Bone marrow (tissue), 2 donors: ENCODE measurements at places on chromosomes 5 and 9.

GRCh38 chr9:91150998-91151717 lies 210.6 kb downstream of the AUH start:
- DNase-seq: no peak

DNA sequence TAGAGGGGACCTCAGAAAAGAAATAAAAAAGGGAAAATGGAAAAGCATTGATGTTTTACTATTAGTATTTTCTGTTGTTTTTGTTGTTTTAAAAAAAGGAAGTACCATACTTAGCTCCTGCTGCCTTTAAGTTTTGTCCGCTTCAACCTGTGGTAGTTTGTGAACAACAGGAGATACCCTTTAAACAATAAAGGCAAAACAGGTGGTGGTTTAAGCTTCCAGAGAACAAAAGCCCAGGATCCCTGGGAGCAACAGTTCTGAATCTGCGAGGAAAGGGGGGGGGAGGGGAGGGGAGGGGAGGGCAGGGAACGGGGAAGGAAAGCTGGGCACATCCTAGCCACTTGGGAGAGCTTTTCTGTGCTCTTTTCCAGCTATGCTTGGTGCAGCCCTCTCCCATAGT lies 2.1 kb upstream of the PSIP1 start:
- DNase-seq: no peak

DNA sequence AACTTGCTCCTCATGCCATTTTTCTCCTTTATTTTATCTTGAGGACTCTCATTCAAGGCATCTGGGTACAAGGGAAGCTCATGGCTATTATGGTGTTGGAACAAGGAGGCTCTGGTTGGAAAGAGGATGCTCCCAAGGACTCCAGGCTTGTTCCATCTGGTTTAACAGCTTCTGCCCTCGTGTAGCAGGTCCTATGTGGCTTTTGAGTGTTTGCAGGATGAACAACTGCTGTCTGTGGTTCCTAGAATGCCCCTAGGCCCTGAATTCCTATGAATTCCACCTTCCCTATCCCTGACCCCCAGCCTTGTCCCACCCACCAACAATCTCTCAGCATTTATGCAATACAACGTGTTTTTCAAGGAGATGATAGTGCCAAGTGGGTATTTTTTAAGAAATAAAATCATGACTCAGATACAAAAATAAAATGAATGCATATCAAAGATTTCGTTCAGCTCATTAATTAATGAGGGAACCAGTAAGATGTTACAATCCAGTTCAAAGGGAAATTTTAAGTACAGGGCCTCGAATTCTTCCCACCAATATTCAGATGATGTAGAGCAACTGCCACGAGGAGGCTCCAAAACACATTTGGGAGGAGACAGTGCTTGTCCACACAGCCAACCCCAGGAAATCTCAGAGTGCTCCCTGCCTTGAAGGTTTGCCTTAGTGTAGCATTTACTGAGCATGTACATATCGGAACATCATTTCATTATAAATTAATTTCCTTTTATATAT lies 182.0 kb downstream of the MUSK start:
- DNase-seq: no peak

- no peak for DNase-seq
These were observed 82.1 kb downstream of the C9orf152 start for GRCh38 chr9:110125763-110126351.

DNA sequence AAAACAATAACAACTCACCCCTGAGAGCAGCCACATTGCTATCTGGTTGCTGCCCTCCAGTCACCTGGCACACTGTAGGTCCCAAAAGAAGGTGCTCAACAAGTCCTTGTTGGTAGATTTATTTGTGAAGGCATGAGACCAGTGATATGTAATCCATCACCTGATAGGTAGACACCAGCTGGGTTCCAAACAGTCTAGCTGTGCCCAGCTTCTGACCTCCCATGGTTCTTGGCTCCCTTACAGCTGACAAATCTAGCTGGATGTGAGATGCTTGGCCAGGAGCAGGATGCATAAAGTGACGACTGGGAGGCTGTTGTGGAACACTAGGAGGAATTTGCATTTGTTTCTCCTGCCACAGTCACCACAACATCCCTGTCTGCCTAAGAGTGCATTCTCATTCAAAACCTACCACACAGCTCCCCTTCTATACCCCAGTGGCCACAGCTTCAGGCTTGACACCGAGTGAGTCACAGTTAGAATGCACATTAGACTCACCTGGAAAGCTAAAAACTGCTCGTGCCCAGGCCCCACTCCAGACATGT lies 7.8 kb upstream of the VLDLR start:
- no peak for DNase-seq

DNA sequence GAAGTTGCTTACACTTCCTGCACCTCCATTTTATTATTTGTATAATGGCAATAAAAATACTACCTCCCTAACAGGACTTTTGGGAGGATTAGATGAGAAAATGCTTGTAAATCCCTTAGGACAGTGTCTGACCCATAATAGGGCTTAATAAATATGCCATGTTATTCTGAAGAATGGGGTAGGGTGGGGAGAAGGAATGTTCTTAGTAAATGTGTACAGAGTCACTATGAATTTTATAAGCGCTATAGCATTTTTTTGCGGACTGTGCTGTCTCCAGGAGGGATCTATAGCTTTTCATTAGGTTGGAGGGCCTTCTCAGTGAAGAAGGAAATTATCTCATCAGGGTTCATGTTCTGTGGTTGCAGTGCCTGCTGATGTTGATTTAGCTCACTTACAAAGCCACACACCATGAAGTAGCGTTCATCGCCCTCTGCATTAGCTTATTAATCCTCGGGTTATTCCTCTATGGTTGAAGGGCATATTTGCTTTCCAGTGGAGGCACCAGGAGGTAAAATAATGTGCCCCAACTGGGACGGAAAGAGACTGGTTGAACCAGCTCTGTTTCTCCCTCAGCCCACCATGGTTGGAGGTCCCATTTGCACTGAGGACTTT lies 497.1 kb downstream of the ARHGEF28 start:
- DNase-seq: no peak

DNA sequence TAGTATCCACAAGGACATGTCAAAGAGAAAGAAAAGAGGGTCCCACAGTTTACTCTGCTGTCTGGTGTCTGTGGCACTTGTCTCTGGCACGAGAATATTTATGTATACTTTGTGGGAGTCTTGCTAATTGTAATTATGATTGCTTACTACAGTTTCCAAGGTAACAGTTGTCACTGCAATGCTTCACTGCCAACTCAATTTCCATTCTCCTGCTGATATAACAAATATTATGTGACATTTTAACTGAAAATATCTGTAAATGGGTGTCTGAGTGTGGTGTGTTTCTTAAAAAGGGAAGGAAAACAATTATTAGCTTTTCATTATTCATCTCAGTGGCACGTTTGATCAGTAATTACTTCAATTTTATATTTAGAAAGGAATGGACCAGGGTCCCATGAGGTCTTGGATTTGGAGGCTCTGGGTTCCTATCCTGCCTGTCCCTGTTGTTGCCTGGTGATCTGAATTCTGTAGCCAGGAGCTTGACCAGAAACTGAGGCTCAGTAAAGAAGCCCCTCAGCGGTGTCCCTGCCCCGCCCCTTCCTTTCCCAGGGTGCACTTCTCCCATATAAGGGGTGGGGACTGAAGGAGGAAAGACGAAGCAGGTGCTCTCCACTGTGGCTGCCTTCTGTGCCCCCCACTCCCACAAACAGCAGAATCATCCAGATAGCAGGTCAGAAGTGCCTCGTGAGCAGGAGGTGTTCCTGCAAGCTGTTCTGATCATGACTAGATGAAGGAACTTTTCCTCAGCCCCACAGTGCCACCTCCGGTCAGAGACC lies 137.3 kb upstream of the KIF2A start:
- DNase-seq: no peak

DNA sequence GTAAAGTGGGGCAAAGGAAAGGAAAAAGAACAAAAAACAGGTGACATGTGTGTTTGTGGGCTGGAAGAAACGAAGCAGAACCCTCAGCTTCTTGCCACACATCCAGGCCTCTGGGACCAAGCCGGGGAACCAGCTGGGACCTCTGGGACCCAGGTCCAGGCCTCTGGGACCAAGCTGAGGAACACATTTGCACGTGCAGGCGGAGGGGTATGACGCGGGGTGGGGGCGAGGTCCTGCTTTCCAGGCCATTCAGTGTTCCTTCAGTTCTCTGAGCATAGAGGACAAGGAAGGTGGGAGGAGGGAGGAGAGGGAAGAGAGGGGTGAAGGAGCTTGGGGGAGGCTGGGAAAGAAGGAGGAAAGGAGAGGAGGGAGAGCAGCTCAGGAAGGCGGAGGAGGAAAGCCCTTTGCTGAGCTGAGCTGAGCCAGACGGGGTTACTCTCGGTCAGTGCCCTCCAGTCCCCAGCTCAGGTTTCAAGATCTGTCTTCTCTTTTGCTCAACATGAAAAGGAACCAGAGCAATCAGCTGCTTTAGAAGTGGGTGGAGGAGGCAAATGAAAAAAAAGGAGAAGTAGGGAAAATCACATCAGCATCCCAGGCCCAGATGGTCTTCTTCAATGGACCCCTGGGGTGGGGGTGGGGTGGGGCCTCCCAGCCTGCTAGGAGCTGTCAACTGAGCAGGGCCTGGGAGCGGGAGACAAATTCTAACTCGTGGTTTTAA lies 59.1 kb downstream of the ABCA1 start:
- DNase-seq: peak; percentile 90

DNA sequence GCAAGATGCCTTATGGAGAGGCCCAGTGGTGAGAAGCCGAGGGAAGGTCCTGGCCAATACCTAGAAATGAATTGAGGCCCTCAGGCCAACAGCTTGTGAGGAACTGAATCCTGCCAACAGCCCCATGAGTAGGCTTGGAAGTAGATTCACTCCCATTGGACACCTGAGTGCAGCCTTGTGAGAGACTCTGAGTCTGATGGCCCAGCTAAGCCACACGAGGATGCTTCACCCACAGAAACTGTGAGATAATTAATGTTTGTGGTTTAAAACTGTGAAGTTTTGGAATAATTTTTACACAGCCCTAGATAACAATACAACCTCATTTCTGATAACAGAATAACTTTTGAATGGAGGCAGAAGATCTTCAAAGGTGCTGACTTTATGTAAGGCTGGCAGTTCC lies 65.9 kb upstream of the DAP start:
- DNase-seq: no peak

DNA sequence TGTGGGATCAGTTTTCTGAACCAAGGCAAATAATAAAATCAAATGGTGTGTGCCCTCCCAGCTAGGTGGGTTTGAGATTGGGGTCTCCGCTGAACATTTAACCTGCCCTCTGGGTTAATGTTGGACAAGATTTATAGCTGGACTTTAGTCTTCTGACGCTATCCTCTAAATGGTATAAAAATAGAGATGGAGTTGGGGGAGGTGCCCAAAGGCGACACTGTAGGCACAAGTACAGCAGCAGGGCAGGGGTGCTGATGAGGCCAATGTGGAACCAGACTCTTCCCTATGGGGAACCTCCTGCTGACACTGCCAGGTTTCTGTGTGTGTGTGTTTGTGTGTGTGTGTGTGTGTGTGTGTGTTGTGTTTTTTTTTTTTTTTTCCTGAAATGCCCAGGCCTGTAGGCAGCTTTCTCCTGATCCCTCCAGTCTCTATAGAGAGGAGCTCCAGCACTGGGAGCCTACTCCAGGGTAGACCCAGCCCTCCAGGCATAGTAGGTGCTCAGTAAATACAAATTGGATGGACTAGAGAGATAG lies 37.9 kb downstream of the PCDH1 start:
- no peak for DNase-seq

DNA sequence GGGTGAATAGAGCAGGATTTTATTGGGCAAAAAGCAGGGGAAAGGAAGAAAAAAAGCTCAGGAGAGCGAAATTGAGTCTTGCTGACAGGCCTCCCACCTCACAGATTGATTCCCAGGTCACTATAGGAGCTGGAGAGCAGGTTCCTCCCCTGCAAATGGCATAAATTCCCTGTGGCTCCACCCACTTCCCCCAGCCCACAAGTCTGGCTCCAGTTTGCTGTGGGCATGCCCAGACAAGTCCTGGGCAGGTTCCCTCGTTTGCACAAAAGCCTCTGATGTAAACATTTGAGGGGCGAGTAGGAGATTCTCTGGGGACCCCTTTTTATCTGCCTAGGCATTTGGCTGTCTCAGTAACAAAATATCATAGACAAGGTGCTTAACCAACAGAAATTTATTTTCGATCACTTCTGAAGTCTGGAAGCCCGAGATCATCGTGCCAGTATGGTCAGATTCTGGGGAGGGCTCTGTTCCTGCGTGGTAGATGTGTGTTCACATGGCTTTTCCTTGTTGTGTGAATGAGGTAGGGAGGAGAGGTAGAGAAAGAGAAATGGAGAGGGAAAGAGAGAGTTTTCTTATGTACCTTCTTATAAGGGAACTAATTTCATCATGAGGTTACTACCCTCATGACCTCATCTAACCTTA lies 614.5 kb downstream of the MAT2B start:
- no peak for DNase-seq

- DNase-seq: peak; percentile 41
These were observed 188.2 kb downstream of the CRB2 start for GRCh38 chr9:123544007-123544827.

- DNase-seq: no peak
These were observed 6.8 kb downstream of the SNX30 start for GRCh38 chr9:112757282-112757883.

DNA sequence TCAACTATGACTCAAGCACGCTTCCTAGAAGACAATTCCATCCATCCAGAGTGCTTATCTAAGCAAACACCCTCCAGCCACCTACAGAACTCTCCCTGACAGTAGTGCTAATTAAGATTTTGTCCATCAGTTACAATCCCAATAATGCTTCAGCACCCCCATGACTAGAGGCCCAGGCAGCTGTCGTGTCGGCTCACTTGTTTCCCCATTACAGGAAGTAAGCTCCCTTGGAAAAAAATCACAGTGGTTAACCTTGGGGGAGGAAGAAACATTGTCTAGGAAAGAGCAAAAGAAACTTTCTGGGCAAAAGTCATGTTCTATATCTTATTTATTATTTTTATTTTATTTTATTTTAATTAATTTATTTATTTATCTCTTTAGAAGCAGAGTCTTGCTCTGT lies 108.8 kb upstream of the LPAR1 start:
- no peak for DNase-seq

GRCh38 chr5:56601641-56602071 lies 213.7 kb upstream of the MAP3K1 start:
- no peak for DNase-seq

DNA sequence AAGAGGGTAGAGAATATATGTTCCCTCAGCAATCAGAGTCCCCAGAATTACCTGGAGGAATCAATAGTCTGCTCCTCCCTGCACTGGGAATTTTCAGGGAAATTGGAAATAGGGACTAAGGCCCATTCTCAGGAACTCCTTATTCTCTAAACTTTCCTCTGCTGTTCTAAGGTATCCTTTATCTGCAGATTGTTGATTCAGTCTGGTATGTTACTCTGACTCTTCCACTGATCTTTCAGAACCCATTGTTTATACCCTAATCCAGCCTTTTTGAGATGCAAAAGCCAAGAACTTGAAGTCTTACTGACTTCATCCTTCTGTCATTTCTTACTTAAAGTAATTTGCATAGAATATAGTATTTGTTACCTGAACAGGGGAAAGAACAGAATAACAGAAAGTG lies 143.5 kb upstream of the PPP1R2B start:
- no peak for DNase-seq

GRCh38 chr5:79857714-79858409 lies 133.2 kb downstream of the MTX3 start:
- DNase-seq: no peak

- DNase-seq: no peak
These were observed 24.1 kb upstream of the PCSK5 start for GRCh38 chr9:75866273-75866871.

GRCh38 chr5:158716668-158717067 lies 383.0 kb downstream of the EBF1 start:
- no peak for DNase-seq

- DNase-seq: no peak
These were observed 696.5 kb downstream of the EFNA5 start for GRCh38 chr5:106974272-106974671.
